SK-N-SH (cell line): ENCODE measurements at places on chromosomes 16 and 17. TPM values are rescaled to one million over a fixed set of nuclear protein-coding genes. Genes with fewer than 3 reads are reported as not detected.

CTNS gene
- 6.7 and 8.2 TPM in 2 replicates for polyA plus RNA-seq

SF3B3 gene
- 75.9 and 81.7 TPM in 2 replicates for polyA plus RNA-seq

CDH16 gene
- polyA plus RNA-seq, result not detected in 2 replicates

MYO15B gene
- polyA plus RNA-seq, result 9.7 and 10.3 TPM in 2 replicates

PERCC1 gene
- not detected in 2 replicates for polyA plus RNA-seq

PRPF8 gene
- 123 and 149 TPM in 2 replicates for polyA plus RNA-seq

FBXO39 gene
- not detected in 2 replicates for polyA plus RNA-seq

MYH2 gene
- polyA plus RNA-seq, result 0.10 and 0.19 TPM in 2 replicates

FSCN2 gene
- 2.0 and 2.1 TPM in 2 replicates for polyA plus RNA-seq

DNA sequence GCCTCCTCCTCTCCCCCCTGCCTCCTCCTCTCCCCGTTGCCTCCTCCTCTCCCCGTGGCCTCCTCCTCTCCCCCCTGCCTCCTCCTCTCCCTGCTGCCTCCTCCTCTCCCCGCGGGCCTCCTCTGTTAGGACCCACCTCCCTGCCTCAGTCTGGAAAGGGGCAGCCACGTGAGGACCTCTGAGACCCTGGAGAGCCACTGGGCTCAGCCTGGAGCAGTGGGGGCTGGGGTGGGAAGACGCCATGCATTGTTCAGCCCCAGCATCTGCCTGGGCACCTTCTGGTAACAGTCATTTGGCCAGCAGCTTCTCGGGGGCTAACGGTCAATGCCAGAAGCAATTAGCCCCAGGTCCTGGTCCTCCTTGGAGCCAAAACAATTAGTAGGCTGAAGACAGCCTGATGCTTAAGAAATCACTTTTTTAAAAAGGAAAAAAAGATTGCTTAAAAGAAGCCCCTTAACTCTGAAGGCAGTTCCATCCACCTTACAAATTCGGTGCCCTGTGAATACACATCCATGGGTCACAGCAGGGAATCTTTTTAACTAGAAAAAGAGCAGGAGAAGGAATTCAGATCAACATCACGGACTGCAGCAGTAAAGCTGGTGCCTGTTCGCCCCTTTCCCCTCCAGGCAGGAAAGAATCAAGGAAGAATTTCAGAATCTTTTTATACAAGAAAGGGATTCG is 29.8 kb downstream of the NXN start:
- peaks cover 17% of the 10 kb centered on the region; the same call in 1 of the 2 replicates for H3K4me1 ChIP-seq
- H3K27ac ChIP-seq, result no peak overlapping the region
- no peak for DNase-seq
- H3K4me3 ChIP-seq, result no peak overlapping the region
- peaks cover 20% of the 10 kb centered on the region; the same call in 1 of the 2 replicates for H3K27me3 ChIP-seq

- no peak for DNase-seq
- no peaks in the 10 kb centered on the region for H3K27me3 ChIP-seq
- no peaks in the 10 kb centered on the region for H3K4me1 ChIP-seq
- H3K27ac ChIP-seq, result no peak overlapping the region
- no peaks in the 10 kb centered on the region for H3K36me3 ChIP-seq
Measured at GRCh38 chr17:11446316-11446715, 152.0 kb upstream of the DNAH9 start.

DNA sequence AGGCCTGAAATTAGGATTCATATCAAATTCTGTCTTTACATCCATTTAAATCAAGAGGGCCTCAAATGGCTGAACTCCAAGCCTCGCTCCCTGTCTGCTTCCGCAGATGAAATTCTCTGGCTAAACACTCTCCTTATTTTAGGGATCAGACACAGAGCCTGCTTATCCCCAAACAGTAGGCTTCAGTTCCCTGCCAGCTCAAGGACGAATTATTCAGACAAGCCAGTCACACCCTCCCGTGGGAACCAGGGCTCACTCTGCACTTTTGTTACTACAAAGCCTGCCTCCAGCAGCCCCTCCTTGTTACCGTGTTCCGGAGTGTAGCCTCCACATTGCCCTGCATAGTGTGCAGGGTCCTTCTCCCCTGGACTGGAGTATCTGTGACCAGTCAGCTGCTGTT is 46.6 kb upstream of the LCMT1 start:
- peaks cover 3% of the 10 kb centered on the region; the same call in 1 of the 2 replicates for H3K4me1 ChIP-seq
- no peak overlapping the region for H3K4me3 ChIP-seq
- H3K36me3 ChIP-seq, result no peaks in the 10 kb centered on the region
- DNase-seq, result no peak

- DNase-seq, result no peak
- H3K4me3 ChIP-seq, result no peak overlapping the region
- H3K27me3 ChIP-seq, result no peaks in the 10 kb centered on the region
- H3K27ac ChIP-seq, result peak overlapping the region; percentile 55
- H3K4me1 ChIP-seq, result peaks cover 46% of the 10 kb centered on the region
Measured at GRCh38 chr17:50693036-50693682, 14.6 kb downstream of the ANKRD40 start.

DNA sequence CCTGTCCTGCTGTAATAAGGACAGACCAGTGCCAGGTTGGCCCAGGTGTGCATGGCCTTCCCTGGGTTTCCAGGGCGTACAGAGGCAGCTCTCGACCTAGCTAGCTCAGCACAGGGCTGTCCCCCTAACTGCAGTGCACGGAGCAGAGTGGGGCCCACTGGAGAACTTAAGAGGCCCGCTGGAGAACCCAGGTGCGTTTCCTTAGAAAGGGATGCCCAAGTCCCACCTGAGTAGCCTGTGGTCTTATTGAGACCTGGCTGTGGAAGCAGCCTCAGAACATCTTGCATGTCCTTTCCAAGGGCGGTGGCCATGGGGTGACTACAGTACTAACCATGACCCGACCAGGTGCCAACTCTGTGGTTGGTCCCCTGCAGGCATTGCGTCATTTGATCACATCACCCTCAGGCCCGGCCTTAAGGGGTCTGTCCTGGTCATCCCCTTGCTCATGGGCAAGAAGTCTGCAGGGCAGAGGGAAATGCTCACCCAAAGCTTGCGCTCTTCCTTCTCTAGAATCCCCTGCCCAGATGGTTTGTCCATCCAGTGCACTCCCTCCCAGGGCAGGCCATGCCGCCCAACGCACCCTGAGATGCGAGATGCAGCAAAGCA is 3.3 kb upstream of the CCNF start:
- no peaks in the 10 kb centered on the region for H3K27me3 ChIP-seq
- H3K27ac ChIP-seq, result no peak overlapping the region

DNA sequence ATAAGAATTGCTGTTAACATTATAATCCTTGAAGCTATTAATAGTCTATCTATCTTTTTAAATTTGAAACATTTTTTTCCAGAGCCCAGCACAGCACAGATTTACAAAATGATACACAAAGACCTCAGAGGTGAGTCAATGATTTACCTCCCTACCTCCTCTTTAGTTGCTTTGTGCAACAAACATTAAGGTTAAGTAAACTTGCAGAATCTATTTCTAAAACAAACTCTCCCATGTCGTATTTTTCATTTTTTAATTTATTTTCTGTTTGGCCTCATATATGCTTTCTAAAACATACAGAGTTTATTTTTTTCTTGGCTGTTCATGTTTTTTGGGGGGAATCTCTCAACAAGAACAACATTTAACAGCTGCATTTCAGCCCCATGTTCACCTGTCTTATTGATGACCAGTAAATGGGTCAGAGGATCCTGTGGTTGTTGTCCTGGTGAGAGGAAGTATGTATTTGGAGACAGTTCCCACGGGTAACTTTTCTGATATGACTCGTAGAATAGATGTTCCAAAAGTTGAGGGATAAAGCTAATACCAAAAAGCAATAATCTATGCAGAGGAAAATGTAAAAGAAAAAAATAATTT is 42.6 kb downstream of the ABCA9 start:
- H3K4me1 ChIP-seq, result no peaks in the 10 kb centered on the region
- no peaks in the 10 kb centered on the region for H3K36me3 ChIP-seq
- H3K27ac ChIP-seq, result no peak overlapping the region
- no peaks in the 10 kb centered on the region for H3K27me3 ChIP-seq
- DNase-seq, result no peak
- no peak overlapping the region for H3K4me3 ChIP-seq

GRCh38 chr17:56392321-56392720 is 201.2 kb upstream of the NOG start:
- H3K36me3 ChIP-seq, result no peaks in the 10 kb centered on the region
- no peak overlapping the region for H3K27ac ChIP-seq
- H3K4me1 ChIP-seq, result no peaks in the 10 kb centered on the region
- no peaks in the 10 kb centered on the region for H3K27me3 ChIP-seq
- no peak overlapping the region for H3K4me3 ChIP-seq

- H3K4me3 ChIP-seq, result no peak overlapping the region; the same call in 1 of the 2 replicates
- H3K27ac ChIP-seq, result no peak overlapping the region
- H3K36me3 ChIP-seq, result peaks cover 55% of the 10 kb centered on the region
- DNase-seq, result peak; percentile 90
Measured at GRCh38 chr17:50361561-50362480, 11.2 kb downstream of the MRPL27 start.

DNA sequence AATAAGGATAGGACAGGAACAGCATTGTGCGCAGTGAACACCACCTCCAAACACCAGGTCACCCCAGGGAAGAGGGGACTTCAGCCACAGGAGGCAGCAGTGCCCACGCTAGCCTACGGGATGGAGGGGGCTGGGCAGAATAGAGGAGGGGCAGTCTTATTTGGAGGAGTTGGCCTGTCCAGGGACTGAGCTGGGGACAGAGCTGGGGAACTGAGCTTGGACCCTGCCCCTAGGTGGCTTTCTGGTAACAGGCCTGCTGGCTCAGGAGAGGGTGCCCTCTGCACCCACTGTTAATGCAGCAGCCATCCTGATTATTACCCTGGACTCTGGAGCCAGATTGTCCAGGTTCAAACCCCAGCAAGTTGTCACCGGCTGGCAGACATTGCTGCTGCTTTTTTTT is 9.3 kb downstream of the CCDC102A start:
- H3K4me3 ChIP-seq, result no peak overlapping the region
- H3K4me1 ChIP-seq, result peaks cover 16% of the 10 kb centered on the region
- DNase-seq, result peak; percentile 63
- H3K27me3 ChIP-seq, result no peaks in the 10 kb centered on the region
- H3K36me3 ChIP-seq, result peaks cover 7% of the 10 kb centered on the region

GRCh38 chr16:12420661-12421209 is 383.0 kb downstream of the CPPED1 start:
- H3K27ac ChIP-seq, result no peak overlapping the region
- no peak for DNase-seq
- no peaks in the 10 kb centered on the region for H3K36me3 ChIP-seq
- H3K27me3 ChIP-seq, result no peaks in the 10 kb centered on the region
- no peak overlapping the region for H3K4me3 ChIP-seq
- peaks cover 6% of the 10 kb centered on the region for H3K4me1 ChIP-seq

DNA sequence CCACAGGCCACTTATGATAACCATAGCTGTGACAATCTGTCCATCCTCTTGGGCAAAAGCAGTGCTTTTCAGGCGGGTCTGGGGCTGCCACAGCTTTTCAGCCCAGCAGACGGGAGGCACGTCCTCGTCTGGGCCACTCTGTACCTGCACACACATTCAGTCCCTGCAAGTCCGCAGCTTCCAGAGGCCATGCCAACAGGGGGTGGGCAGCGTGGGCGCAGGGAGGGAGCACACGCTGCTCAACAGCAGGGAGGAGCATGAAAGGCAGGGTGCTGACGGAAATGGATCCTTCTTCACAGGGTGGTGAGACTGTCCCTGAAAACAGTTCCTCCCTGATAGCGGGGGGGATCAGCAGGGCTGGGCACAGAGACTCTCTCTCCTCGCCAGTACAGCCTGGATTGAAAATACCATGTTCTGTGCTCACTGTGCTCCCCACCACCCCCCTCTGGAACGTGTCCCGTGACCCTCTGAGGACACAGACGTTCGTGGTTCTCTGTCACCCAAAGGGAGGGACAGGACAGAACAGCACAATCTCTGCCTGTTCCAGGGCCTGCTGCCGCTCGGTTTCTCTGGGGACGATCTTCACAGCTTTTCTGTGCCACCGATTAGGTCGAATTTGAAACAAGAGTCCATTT is 41.7 kb downstream of the PEMT start:
- no peaks in the 10 kb centered on the region for H3K36me3 ChIP-seq
- DNase-seq, result no peak
- no peak overlapping the region for H3K4me3 ChIP-seq
- peaks cover 56% of the 10 kb centered on the region for H3K4me1 ChIP-seq
- H3K27me3 ChIP-seq, result no peaks in the 10 kb centered on the region

DNA sequence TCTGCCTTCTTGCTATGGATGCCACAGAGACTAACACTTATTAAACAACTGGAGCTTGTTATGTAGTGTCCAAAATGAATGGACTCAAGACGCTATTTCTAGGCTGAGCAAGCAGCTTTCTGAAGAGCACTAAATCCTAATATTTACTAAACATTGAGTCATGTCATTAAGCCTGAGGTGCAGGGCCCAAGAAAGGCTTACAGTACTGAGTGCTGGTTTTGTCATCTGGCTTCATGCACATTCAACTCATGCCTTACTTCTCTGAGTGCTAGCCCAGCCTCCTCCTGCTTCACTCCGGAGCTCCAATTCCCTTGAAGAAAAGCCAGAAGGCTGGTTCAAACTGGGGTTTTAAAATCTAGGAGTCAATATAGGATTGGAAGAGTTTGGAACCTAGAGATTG is 363.3 kb upstream of the CDH5 start:
- no peak overlapping the region for H3K27ac ChIP-seq
- no peak overlapping the region for H3K4me3 ChIP-seq
- H3K27me3 ChIP-seq, result no peaks in the 10 kb centered on the region; the same call in 1 of the 2 replicates
- no peaks in the 10 kb centered on the region for H3K36me3 ChIP-seq

- no peak for DNase-seq
- H3K27ac ChIP-seq, result no peak overlapping the region
- H3K4me1 ChIP-seq, result no peaks in the 10 kb centered on the region
- peaks cover 26% of the 10 kb centered on the region for H3K36me3 ChIP-seq
- no peaks in the 10 kb centered on the region for H3K27me3 ChIP-seq
- no peak overlapping the region for H3K4me3 ChIP-seq
Measured at GRCh38 chr17:66002812-66003211, 189.1 kb downstream of the CEP112 start.

GRCh38 chr17:18043491-18043890 is 4.3 kb downstream of the GID4 start:
- H3K27me3 ChIP-seq, result no peaks in the 10 kb centered on the region
- DNase-seq, result no peak
- peaks cover 4% of the 10 kb centered on the region for H3K36me3 ChIP-seq

DNA sequence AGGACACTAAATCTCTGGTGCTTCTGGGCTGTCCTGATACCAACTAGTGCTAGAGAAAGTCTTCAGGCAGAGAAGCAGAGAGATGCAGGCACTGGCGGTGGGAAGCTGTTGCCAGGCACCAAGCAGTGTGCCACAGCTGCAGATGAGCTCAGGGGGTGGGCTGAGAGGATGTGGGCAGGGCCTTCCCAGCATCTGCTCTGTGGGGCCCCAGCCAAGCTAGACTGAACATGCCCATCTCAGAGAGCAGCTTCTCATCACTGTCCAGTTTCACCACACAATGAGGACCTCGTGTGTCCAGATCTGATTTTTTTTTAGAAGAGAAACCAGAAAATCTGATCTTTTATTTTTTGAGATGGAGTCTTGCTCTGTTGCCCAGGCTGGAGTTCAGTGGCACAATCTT is 17.1 kb downstream of the PSKH1 start:
- H3K4me1 ChIP-seq, result peaks cover 28% of the 10 kb centered on the region; the same call in 1 of the 2 replicates
- H3K4me3 ChIP-seq, result no peak overlapping the region
- DNase-seq, result peak; percentile 71
- H3K27ac ChIP-seq, result peak overlapping the region; percentile 47
- H3K36me3 ChIP-seq, result peaks cover 12% of the 10 kb centered on the region; the same call in 1 of the 2 replicates

GRCh38 chr16:86549076-86549892 is 5.8 kb downstream of the MTHFSD start:
- no peak overlapping the region for H3K27ac ChIP-seq
- H3K4me3 ChIP-seq, result no peak overlapping the region
- H3K4me1 ChIP-seq, result no peaks in the 10 kb centered on the region
- no peak for DNase-seq
- peaks cover 16% of the 10 kb centered on the region for H3K36me3 ChIP-seq
- H3K27me3 ChIP-seq, result no peaks in the 10 kb centered on the region
